ENCODE measurements at places on chromosomes 12 and 14.
A peak's percentile ranks its signal among the peaks of the same experiment; 100 is the strongest.

- DNase-seq = no peak
These were observed 47.9 kb upstream of the DBX2 start for GRCh38 chr12:45098766-45099165.

- DNase-seq = peak; percentile 35
These were observed 54.3 kb downstream of the MYRFL start for GRCh38 chr12:69879007-69879960.

DNA sequence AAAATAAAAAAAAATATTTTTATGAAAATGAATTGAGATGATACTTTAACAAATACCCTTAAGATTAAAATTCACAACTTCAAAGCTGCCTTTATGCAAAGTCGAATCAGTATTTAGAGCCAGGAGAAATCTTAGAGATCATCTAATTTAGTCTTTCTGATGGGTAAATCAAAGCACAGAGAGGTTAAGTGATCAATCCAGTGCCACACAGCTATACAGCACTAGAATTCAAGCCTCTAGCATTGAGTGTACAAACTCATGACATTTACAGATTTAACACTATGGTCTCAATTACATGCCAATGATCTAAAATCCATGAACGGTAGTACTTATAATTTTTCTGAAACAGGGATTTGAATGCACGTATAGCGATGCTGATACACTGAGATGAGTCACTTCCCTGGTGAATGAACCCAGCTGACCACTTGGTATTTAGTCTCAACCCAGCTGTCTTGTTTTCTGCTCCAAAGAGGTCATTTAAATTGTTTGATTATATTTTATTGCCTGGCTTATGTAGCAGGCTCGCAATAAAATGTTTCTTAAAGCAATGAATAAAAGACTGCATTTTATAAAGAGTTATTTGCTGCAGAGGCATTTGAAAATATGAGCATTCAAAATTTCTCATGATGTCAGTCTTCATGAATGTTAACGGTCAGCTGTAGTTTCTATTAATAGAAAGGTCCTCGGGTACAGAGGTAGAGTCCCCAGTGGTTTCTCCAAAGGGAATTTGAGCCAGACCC, 152.4 kb upstream of the PRICKLE1 start:
- DNase-seq = no peak

- no peak for DNase-seq
These were observed 1.1 kb upstream of the MTA1 start for GRCh38 chr14:105418269-105419194.

- no peak for DNase-seq
These were observed 10.8 kb downstream of the TAOK3 start for GRCh38 chr12:118361889-118362288.

DNA sequence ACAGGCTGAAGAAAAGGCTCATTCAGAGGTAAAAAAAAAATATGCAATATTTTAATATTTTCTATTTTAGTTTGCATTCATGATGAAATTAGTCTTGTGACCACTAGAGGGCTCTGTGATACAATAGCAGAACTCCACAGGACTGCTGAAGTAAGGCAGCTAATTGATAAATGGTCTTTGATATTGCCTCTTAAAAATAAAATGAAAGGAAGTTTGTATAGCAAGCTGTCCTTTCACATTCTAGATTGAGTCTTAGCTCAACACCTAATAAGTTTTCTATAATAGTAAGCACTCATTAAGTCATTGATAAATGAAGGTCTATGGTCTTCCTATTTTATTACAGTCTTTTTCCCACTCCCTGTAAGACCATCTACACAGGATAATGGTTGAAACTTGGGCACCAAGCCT, 315.7 kb downstream of the NAV3 start:
- no peak for DNase-seq

DNA sequence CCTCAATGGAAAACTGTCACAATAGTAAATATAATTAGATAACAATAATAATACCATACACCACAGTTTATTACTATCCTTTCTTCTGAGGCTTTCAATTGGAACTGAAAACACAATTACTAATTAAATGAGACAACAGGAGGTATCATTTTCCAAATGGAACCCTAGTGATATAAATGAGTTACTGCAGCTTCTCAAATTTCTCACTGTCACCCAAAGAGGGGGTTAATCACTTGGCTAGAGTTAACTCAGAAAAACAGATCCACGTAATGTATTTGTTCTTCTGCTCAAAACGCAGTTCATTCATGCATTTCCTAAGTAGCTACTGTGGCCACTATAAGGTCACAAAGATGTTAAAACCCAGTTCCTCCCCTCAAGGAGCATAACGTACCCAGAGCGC, 120.9 kb upstream of the FOXN3 start:
- no peak for DNase-seq

DNA sequence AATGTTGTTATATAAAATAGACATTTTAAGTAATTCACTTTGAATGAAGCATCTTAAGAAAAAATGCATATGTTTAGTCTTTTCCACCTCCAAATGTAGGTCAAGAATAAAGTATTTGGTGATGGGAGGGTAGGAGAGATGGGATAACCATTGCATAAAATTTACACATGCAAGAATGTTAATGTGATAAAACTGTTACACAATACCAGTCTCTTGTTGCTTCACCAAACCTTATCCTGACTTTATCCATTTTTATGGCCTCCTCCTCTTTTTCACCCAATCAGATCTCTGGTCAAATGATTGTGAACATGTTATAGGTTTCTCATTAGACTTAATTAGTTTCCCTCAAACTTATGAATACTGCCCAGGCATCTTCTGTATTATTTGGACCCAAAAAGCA, 994.5 kb upstream of the FLRT2 start:
- DNase-seq = no peak

DNA sequence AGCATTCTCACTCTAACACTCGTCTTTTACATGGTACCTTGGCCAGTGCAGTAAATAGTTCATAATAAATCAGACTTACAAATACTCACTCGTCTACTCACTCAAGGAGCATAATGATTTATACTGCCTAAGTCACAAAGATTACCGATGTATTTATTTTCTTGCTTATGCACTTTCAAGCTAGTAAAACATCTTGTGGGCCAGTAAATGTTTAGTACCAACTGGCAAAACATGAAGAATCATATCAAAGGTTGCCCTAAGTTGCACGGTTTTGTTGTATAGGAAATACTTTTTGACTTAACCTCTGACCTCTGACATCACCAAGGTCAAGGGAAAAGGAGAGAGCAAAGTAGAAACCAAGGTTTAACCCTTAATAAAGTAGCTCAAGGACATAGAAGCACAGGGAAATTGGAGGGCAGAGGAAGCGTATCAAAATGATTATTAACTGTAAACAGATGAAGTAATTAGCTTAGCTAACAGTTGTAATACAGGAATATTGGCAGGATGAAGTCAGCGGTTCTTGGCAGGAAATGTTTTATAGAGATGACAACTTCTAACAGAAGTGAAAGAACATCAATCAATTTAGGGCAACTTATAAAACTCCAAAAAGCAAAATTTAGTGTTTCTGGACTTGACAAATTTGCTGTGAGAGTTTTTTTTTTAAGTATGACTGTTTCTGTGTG, 131.9 kb downstream of the HMGA2 start:
- no peak for DNase-seq

GRCh38 chr14:33609582-33609981, 341.3 kb downstream of the EGLN3 start:
- DNase-seq = no peak

GRCh38 chr12:321606-322326, 59.1 kb upstream of the SLC6A13 start:
- DNase-seq = no peak

DNA sequence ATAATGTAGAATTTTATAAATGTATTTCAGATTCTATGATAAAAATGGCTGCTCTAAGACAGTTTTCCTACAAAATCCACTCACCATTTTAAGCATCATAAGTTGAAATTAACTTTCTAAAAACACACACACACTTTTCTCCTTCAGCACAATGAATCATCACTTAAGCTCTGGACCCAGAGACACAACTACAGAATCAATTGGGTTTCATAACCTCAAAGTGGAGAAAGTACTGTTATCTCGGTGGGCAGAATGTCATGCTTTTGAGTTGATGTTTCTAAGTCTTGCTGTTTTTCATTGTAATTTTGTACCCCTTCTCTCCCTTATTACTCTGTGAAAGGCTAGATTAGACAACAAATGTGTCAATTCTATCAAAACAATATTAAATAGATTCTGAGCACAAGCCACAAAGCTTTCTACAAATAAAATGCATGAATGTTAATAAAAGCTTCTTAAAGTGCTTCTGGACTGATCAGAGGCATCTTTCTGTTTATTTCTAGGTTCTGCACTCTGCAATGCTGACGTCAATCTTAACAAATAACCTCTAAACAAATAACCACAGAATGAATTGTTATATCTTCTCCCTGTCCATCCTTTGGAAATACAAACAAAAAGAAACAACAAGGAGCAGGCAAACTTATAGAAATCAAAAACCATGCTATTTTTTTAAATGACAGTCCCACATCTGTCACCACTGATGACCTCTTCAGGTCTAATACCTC, 8.2 kb downstream of the IPO8 start:
- no peak for DNase-seq

DNA sequence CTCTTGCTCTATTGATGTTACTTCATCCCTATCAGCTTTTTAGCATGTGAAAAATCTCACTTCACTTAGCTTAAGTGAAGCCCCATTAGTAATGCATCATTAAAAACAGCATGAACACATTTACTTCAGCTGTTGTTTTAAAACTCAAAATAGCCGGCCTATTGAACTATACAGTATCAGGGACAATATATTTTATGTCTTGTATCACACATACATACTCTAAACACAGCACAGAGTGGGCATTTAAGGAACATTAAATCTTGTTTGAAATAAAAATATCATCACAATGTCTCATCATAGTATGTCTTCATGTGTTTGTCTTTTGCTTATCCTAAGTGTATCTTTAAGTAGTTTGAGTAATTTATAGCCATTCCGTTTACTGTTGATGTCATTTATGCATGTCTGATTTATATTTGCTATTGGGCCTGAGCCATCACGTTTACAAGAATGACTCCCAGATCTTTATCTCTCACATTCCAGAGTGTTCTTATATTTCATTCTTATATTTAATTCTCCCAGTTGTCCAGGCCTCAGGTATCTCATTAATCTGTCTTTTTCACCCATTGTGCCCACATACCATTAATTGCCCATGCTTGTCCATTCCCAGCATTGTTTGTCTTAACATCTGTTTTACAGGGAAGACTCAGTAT, 57.5 kb downstream of the ARHGAP5 start:
- DNase-seq = no peak

GRCh38 chr12:43238281-43238680, 313.7 kb downstream of the ADAMTS20 start:
- no peak for DNase-seq

DNA sequence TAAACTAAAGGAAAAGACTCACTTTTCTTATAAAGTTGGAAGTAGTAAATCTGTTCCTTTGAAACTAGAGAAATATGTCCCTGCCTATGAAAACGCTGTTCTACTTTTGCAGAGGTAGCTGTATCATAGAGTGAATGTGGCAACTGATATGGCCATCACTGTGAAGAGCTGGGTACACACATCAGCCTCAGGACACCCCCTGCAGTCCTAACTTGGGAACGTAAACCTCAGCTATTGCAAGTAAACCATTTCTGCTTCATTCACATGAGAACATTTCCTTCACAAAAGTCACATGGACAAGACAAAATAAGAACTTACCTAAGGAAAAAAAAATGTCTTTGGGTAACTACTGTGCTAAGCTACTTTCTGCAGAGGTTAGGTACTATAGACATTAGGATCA, 233.3 kb upstream of the PPFIA2 start:
- no peak for DNase-seq
